Activated CD4-positive, alpha-beta T cell treated with anti-CD3 and anti-CD28 coated beads, Interleukin-2, amount 10 ng/mL, durations not matched to agents 24 days and 14 days (primary cell): ENCODE measurements at places on chromosomes 5 and 9. TPM values are rescaled to one million over a fixed set of nuclear protein-coding genes. Genes with fewer than 3 reads are reported as not detected.

SPINK1 gene
- total RNA-seq, result not detected in 2 replicates

GRCh38 chr5:178372142-178372571 is 139.6 kb upstream of the PHYKPL start:
- DNase-seq, result no peak

SLC46A2 gene
- total RNA-seq, result not detected in 2 replicates

COL23A1 gene
- total RNA-seq, result 0.07 and 0.09 TPM in 2 replicates

GRCh38 chr5:1480217-1480616 is 35.0 kb upstream of the SLC6A3 start:
- DNase-seq, result no peak

SLC36A2 gene
- total RNA-seq, result not detected in 2 replicates
